Lung (tissue), 17 donors: ENCODE measurements at places on chromosomes 5 and 9.

DNA sequence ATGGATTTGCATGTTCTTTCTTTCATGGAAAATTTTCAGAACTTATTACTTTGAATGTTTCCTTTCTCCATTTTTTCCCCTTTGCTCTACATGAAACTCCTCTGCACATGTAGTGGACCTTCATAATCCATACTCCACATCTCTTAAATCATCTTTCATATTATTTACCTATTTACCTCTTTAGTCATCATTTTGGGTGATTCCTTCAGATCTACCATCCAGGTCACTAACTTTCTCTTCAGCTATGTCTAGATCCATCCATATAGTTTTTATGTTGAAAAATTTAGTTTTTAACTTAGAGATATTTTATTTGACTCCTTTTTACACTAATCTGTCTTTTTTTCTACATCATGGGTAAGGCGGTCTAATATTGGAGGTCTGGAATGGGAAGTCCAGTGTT is 586.6 kb downstream of the NR2F1-AS1 start:
- DNase-seq: no peak
- H3K4me1 ChIP-seq: no peaks in the 10 kb centered on the region
- no peak overlapping the region for H3K4me3 ChIP-seq
- no peaks in the 10 kb centered on the region for H3K36me3 ChIP-seq
- no peaks in the 10 kb centered on the region for H3K27me3 ChIP-seq
- H3K27ac ChIP-seq: no peak overlapping the region

GRCh38 chr5:32458880-32459495 is 14.4 kb upstream of the ZFR start:
- H3K27ac ChIP-seq: no peak overlapping the region
- H3K36me3 ChIP-seq: no peaks in the 10 kb centered on the region
- no peak overlapping the region for H3K4me3 ChIP-seq

DNA sequence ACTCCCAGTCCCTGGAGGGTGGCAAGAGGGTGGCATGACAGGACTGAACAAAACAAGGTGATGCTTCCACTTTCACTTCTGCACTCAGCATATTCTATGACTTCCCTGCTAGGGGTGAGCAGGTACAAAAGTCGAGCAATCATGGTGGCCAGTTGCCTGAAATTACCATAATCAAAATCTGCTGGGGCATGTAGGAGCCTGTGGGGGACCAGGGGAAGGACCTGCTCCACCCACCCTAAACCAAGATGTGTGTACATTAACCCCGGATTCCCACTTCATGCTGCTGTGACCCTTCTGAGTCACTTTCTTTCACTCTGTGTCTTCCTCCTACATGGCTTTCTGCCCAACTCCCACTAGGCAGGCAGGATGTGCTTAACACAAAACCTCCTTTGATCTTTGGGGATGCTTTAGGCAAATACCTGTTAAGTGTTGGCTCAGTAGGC is 73.3 kb upstream of the PHF24 start:
- no peak overlapping the region for H3K27ac ChIP-seq
- H3K36me3 ChIP-seq: no peaks in the 10 kb centered on the region
- DNase-seq: no peak
- no peaks in the 10 kb centered on the region for H3K27me3 ChIP-seq

GRCh38 chr5:118775790-118776499 is 212.4 kb downstream of the DTWD2 start:
- no peak for DNase-seq
- no peaks in the 10 kb centered on the region for H3K4me1 ChIP-seq
- no peaks in the 10 kb centered on the region for H3K36me3 ChIP-seq
- no peak overlapping the region for H3K27ac ChIP-seq

DNA sequence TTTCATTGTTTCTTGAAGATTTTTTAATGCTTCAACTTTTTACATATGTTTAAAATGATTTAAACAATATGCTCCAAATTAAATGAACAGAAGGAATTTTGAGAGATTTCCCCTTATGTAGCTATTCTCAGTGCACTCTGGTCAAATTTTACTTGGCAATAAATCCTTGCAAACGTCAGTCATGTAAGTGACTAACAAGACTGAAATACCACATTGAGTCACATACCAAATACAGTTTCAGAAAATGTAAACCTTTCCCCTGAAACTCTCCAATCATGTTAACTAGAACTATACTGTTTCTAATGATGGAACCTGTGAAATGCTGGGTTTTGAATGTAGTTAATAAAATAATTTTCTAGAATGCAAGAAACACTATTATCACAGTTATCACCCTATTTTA is 29.6 kb downstream of the SAR1B start:
- peaks cover 5% of the 10 kb centered on the region for H3K4me1 ChIP-seq
- no peak for DNase-seq
- H3K27me3 ChIP-seq: no peaks in the 10 kb centered on the region
- no peak overlapping the region for H3K27ac ChIP-seq
- peaks cover 21% of the 10 kb centered on the region for H3K36me3 ChIP-seq

- no peak for DNase-seq
- peaks cover 3% of the 10 kb centered on the region for H3K4me1 ChIP-seq
- H3K4me3 ChIP-seq: no peak overlapping the region
- peaks cover 3% of the 10 kb centered on the region for H3K36me3 ChIP-seq
- H3K27me3 ChIP-seq: no peaks in the 10 kb centered on the region
Measured at GRCh38 chr9:89468281-89468960, 29.5 kb downstream of the SEMA4D start.
